Activated T-cell treated with anti-CD3 and anti-CD28 coated beads for 4 hours (primary cell): ENCODE measurements at places on chromosomes 11 and 22.

GRCh38 chr11:112499153-112499880, 238.7 kb upstream of the PLET1 start:
- DNase-seq = no peak

- no peak for DNase-seq
Observed at GRCh38 chr11:92511522-92512203, 287.0 kb downstream of the FAT3 start.

- DNase-seq = no peak
Observed at GRCh38 chr11:24872186-24872585, 375.3 kb downstream of the LUZP2 start.

- DNase-seq = no peak
Observed at GRCh38 chr11:46527591-46528130, 66.2 kb downstream of the AMBRA1 start.

- DNase-seq = no peak
Observed at GRCh38 chr11:16380941-16381568, 24.7 kb upstream of the SOX6 start.

- no peak for DNase-seq
Observed at GRCh38 chr11:3827434-3828186, 13.1 kb downstream of the RHOG start.

GRCh38 chr11:134245434-134245833, 7.7 kb downstream of the THYN1 start:
- DNase-seq = no peak

- no peak for DNase-seq
Observed at GRCh38 chr11:34259087-34259486, 98.7 kb downstream of the ABTB2 start.

DNA sequence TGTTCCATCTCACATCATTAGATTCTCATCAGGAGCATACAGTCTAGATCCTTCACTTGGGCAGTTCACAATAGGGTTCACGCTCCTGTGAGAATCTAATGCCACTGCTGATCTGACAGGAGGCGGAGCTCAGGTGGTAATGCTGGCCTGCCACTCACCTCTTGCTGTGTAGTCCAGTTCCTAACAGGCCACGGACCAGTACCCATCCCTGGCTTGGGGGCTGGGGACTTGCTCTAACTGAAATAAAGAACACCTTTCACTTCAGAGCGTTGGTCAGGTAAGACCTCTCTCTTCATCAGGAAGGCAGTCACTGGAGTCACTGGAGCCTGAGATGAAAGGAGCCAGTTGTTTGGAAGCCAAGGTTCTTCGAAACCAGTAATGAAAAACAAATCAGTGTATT, 41.7 kb downstream of the PRMT3 start:
- no peak for DNase-seq

- peak; percentile 68 for DNase-seq
Observed at GRCh38 chr11:12331239-12331874, 46.0 kb upstream of the PARVA start.

- DNase-seq = no peak
Observed at GRCh38 chr11:102470251-102470650, 17.7 kb upstream of the TMEM123 start.

GRCh38 chr22:47836957-47837356, 1074.5 kb downstream of the TBC1D22A start:
- no peak for DNase-seq

DNA sequence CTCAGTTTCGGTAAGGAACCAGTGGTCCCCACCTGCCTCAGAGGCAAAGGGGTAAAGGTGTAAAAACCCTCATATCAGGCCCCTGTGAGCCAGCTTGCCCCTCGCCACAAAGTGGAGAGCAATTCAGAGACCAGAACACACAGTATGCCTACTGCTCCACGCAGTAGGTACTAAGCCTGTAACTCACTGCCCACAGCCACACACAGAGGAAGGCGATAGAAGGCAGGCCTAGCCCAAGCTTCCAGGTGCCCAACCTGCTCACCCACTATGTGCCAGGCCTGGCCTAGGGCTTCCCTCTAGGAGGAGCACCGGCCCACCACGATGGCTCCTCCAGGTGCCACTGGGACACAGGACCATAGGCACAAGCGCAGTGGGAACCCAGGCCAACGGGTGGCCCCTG, 63.1 kb upstream of the TCF20 start:
- no peak for DNase-seq

DNA sequence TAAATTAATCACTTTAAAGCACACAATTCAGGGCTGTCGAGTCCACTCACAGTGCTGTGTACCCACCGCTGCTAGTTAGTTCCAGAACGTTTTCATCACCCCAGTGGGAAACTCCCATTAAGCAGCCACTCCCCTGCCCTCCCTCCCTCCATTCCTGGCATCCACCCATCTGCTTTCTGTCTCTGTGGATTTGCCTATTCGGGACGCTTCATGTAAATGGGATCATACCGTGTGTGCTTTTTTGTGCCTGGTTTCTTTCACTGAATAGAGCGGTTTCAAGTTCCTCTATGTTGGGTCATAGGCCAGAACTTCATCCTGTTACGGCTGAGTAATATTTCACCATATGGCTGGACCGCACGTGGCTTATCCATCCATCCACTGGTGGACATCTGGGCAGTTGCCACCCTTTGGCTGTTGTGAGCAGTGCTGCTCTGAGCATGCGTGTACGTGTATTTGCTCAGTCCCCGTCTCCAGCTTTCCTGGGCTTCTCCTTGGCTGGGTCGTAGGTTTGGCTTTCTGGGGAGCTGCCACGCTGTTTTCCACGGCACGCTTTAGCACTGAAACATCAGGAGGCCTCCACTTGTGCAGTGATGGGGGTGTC, 30.1 kb downstream of the ARHGAP8 start:
- no peak for DNase-seq

DNA sequence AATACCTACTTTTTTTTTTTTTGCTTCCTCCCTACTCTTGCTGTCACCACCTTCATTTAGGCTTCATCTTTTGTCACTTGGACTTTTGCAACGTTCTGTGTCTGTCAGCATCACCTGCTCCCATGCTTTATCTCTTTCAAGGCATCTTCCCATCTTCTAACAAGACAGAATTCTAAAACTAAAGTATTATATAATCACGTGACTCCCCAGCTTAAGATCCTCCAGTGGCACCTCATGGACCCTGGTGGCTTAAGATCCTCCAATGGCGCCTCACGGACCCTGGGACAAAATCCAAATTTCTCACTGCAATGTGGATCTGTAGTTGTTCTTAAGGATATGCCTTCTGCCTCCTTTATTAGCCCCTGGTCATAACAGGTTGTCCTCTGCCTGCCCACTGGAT, 248.2 kb upstream of the SORL1-AS1 start:
- DNase-seq = no peak
